ENCODE measurements at places on chromosomes 1 and 21. TPM values are rescaled to one million over a fixed set of nuclear protein-coding genes. Genes with fewer than 3 reads are reported as not detected.

- no peaks in the 10 kb centered on the region for H3K36me3 ChIP-seq
- H3K27me3 ChIP-seq = no peaks in the 10 kb centered on the region
These were observed 1.9 kb downstream of the FAM110D start for GRCh38 chr1:26160527-26161414.

Gene CELSR2
- 10.0 TPM for total RNA-seq

Gene CCDC27
- not detected for total RNA-seq

Gene SH3D21
- 3.9 TPM for total RNA-seq

Gene UBXN11
- total RNA-seq = 23.2 TPM

GRCh38 chr1:151146412-151147131 lies at the start of gene SEMA6C:
TSS of gene SEMA6C (minus strand) at chr1:151146631. CDS start at chr1:151142621, 4,010 bp downstream.
- peak within 1 kb of the TSS; percentile 86 for H3K4me3 ChIP-seq
- H3K27ac ChIP-seq = peak within 1 kb of the TSS; percentile 81

Gene CCDC30
- 4.9 TPM for total RNA-seq

Gene SLC9C2
- not detected for total RNA-seq

- no peak for DNase-seq
- no peak overlapping the region for H3K4me3 ChIP-seq
- H3K27me3 ChIP-seq = no peaks in the 10 kb centered on the region
These were observed 6.2 kb downstream of the DAP3 start for GRCh38 chr1:155695072-155695471.
